ENCODE measurements at places on chromosomes 6 and 20.

GRCh38 chr20:45041464-45042337 is 59.2 kb downstream of the KCNS1 start:
- no peak for DNase-seq

- DNase-seq = no peak
These were observed 677.6 kb downstream of the KIF16B start for GRCh38 chr20:15895560-15896084.

- no peak for DNase-seq
These were observed 27.2 kb downstream of the MCUR1 start for GRCh38 chr6:13787137-13787536.

- no peak for DNase-seq
These were observed 30.5 kb downstream of the C6orf15 start for GRCh38 chr6:31081872-31082271.

DNA sequence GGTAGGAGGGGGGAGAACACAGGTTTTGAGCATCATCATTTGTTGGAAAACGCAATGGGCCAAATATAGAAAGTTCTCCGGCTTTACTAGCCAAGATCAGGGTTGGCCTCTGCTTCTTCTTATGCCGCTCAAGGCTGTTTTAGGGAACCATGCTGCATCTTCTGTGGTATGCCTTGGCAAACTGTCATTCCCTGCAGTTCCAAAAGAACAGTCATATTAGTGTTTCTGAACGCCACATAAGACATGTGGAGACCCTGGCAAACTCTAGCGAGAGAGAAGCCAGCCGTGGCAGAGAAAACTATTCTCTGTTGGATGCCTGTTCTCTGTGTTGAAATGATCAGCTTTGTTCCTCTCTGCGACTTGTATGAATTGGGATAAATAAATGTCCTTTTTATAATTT is 10.8 kb downstream of the ACTR5 start:
- no peak for DNase-seq

DNA sequence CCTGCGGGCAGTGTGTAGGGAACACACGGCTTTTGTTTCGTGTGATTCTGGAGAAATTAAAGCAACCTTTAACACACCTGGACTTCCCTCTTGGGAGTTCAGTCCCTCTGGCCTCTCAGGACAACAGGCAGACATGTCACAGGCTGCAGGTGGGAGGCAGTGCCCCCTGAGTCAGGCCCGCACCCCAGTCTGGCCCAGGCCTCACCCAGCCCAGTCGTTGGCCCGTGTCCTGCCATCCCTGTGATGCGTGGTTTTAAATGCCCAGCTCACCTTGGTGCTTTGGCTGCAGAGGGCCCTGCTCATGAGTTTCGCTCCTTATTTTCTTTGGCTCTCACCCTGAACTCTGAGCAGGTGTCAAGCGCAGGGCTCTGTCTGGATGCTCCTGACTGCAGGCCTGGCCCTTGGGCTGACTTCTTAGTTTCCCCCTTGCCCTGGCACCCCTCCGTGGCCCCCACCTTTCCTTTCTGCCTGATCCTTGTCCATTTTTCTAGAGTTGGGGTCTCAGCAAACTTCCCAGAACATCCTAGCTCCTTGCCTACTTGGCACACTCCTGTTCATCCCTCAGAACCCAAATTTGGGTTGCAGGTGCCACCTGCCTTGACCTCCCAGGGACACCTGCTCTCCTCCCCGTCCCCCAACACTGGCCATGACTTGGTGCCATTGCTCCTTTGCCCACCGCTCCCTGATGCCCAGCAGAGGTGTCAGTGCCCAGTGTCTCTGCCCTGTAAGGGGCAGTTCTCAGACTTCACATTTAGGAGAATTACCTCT is 2.2 kb upstream of the CABLES2 start:
- DNase-seq = no peak

DNA sequence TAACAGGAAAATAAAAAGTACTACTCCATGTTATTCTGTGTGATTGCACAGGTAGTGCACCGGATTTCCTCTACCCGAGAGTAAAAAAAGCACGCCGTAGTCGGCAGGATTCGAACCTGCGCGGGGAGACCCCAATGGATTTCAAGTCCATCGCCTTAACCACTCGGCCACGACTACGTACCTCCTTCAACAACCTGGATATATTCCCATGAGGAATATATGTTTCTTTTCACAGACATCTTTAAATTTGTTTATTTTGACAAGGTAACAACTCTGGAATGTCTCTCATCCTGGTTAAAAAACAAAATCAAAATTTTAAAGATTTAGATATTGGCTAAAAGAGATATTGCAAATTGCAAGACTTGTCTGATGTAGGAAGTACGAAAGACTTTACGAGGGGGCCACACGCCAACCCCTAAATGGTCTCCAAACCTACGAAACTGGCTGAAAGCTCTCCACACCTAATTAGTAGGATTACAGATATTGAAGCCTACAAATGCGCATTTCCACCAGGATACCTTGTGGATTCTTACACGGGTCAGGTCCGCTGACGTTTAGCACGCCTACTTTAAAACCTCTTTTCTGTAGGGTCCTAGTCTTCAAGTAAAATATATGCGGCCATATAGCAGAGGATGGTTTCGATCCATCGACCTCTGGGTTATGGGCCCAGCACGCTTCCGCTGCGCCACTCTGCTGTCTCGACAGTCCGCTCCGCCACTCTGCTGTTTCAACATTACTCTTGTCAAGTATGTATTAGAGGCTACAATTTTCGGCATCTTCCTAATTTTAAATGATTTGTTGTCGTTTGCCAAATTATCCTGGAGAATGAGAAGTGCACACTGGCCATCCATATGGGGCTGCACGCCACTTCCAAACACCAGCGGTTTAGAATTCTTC is 52.2 kb upstream of the BTN3A2 start:
- DNase-seq = peak; percentile 85

DNA sequence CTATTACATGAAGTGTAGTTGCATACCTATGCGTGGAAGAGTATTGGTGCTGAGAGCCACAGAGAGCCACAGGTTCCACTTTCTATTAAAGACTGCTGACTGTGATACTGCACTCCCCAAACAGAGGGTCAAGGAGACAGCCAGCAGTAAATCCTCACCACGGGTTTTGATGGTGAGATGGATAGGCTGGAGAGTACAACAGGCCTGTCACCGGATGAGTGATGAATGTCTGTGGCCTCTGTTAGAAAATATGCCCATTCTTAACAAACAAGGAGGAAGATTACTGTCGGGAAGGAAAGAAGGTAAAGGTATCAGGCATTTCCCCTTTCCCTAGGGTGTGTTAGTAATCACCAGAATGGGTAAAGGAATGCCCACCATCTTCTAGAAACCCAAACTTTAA is 286.5 kb downstream of the ALDH8A1 start:
- DNase-seq = no peak

DNA sequence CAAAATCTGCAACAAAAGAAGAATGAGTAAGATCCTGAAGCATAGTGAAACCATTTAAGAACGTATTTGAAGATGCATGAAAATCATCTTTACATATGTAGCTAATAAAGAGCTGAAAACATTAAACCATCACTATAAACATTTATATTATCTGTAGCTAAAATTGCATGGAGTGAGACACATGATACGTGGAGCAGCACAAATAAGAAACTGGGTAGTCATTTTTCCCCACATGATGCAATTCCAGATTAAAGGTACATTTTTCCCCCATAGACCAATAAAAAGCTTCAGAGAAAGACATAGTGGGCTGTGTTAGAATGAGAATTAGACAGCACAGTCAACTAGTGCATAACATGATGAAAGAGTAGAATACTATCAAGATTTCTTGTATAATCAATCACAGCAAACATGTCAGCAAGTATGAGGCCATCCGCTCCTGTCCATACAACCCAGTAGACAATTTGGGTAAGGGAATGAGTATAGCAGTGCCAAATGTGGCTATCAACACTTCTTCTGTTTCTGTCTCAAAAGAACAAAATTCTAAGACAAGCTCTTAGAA is 67.0 kb downstream of the RSPO3 start:
- DNase-seq = no peak

- no peak for DNase-seq
These were observed 16.1 kb downstream of the EPB41L1 start for GRCh38 chr20:36170542-36171215.

GRCh38 chr20:25294459-25295385 is 46.8 kb downstream of the PYGB start:
- DNase-seq = peak; percentile 33

DNA sequence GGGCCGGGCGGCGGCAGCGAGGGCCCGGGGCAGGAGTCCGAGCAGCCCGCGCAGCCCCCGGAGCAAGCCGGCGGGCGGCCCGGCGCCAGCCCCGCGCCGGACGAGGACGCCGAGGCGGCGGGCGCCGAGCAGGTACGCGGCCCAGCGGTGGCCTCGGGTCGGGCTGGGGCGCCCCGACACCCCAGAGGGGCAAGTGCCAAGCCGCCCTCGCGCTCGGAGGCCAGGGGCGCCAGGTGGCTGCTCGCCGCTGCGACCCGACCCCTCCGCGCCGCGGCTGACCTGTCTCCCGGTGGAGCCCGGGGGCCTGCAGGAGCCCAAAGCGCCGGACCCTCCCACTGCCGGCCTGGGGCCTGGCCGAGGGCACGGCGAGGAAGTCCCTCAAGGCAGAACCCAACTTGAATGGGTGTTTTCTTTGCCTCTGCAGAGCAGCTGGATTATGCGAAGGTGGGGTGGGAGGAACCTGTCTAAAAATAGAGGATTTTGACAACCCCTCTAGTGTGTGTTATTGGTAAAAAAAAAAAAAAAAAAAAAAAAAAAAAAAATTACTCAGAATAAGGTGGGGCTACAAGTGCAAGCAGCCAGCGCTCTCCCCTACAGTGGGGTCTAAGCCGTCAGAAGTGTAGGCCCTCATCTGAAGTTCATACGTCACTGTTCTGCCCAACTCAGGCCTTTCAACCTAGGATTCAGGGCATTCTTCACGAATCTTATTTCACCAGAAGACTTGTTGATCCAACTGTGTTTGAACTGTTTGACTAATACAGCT is 609 bp downstream of the OGFRL1 start:
- peak; percentile 40 for DNase-seq

GRCh38 chr6:2134554-2134953 is 110.9 kb downstream of the GMDS start:
- DNase-seq = no peak

DNA sequence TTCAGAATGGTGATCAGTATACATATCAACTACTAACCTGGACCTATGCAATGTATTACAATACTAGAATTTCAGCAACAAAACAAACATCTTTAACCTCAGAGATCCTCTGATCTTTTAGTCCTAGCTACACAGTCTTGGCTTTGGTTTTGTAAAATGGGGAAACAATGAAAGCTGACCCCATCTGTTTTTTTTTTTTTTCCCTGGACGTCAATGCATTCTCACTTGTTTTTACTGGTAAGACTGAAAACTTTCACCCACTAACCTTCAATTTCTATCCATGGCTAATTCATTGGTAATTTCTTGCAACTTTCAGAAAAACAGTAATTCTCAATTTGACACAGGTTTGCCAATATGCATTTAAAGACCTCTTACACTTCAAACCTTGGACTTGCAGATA is 3.0 kb downstream of the KIF13A start:
- no peak for DNase-seq

DNA sequence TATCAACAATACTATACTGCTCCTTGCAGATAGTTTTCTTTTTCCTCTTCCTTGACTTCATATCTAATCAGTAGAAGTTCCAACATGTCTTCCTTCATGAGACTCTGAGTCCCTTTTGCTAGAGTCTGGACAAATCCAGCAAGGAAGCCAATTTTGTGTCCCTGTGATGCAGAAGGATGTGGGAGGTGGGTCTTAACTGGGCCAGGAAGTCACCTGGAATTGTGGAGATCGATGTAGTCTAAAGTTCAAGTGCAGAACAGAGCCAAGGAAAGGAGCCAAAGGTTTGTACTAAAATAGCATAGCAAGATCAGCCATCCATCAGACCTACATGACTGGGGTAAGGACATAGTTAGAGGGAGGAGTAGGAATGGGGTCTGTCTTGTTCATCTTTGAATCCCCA is 37.6 kb downstream of the SPTLC3 start:
- no peak for DNase-seq

DNA sequence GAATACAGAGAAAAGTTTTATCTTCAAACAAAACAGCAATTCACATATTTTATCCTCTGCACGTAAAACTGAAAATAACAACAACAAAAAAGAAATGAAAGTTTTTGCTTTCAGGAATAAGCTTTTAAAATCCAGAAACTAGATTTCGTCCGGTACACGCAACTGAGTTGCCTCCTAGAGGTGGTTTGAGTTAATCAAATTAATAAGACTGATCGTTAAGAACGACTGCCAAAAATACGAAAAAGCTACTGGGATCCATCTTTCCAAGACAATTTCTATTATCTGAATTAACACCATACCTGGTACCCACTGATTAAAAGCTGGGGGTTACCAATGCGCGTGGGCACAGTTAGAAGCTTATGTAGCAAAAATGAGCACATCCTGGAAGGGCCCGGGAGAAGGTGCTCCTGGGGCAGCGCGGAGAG is 669 bp downstream of the PDCD2 start:
- no peak for DNase-seq

- DNase-seq = no peak
These were observed 19.5 kb upstream of the RSPH4A start for GRCh38 chr6:116596815-116597214.

DNA sequence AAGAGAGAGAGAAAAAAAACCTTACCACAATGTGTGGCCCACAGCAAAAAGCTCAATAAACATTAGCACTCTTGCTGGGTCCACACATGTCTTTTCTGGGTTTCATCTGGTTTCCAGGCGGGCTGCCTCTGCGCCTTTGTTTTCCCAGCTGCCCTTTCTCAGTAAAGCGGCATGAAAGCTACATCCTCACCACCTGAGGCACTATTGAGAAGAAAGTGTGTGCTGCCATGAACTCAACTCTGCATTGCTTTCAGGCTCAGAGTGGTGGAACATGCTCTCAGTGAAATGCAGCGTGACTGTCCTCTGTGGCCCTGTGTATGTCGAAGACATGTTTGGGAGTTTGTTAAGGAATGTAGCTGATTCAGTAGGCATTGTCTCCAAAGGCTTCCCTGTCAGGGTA is 102.3 kb downstream of the LYRM2 start:
- DNase-seq = no peak

DNA sequence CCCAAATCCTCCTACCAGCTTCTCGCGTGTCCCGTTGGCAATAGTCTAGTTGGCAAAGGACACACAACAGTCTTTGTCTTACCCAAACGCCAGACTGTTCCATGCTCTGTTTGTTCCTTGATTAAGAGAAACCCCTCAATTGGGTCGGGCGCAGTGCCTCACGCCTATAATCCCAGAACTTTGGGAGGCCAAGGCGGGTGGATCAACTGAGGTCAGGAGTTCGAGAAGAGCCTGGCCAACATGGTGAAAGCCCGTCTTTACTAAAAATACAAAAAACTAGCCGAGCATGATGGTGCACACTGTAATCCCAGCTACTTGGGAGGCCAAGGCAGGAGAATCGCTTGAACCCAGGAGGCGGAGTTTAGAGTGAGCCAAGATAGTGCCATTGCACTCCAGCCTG is 153.7 kb downstream of the GRM4 start:
- no peak for DNase-seq

DNA sequence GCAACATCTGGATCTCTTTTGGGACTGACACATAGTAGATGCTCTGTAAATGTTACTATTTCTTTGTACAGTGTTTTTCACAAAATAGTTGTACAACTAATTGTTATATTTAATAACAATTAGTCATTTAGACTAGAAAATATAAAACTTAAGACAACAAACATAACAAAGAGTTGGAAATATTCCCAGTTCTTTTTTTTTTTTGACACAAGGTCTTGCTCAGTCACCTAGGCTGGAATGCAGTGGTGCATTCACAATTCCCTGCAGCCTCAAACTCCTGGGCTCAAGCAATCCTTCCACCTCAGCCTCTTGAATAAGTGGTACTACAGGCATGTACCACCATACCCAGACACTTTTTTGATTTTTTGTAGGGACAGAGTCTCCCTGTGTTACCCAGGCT is 105.8 kb downstream of the UTRN start:
- no peak for DNase-seq

- DNase-seq = no peak
These were observed 4.9 kb upstream of the ZNF831 start for GRCh38 chr20:59158673-59159072.

- DNase-seq = no peak
These were observed 67.8 kb downstream of the THBS2 start for GRCh38 chr6:169185692-169186485.
